HT1080 (cell line): ENCODE measurements at places on chromosomes 16 and 17. TPM values are rescaled to one million over a fixed set of nuclear protein-coding genes. Genes with fewer than 3 reads are reported as not detected.

GRCh38 chr17:41296846-41297245 is 5.8 kb downstream of the KRTAP29-1 start:
- DNase-seq, result no peak

Gene P2RX1
- total RNA-seq, result not detected in 2 replicates

DNA sequence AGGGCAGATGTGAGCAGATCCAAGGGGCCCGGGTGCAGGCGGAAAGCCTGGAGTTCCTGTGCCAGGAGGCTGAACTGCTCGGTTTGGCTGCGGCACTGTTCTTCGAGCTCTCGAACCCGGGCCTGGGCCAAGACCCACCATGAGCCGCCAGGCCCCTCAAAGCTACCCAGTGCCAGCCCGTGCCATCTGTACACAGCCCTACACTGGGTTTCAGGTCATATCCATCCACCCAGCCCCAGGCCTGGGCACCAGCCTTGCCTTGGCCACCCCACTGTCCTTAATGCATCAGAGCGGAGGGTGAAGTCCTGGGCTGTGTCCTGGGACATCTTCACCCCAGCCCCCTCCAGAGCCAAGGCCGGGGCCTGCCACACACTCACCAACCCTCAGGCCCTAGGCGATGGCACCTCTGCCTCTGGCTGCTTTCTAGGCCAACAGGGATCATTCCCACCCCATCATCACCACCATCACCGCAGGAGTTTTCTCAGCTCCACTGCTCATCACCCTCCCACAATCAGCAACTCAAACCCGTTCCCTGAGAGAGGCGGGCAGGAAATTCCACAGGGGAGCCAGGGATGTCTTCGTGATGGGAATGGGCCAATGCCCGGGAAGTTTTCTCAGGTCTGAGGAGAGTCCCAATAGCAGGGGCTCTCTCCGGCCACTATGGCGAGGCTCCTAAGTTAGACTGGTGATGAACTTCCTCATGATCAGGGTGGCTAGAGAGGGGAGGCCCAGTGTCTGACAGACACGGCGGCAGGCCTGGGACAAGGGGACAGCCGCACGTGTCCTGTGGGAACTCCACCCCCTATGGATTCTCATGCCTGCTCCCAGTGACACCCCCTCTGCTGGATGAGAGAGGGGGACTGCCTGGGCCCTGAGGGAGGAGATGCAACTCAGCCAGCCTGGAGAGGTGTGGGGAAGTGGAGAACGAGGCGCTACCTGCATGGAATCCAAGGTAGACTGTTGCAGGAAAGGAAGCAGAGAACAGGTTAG is 9.1 kb downstream of the TSPOAP1 start:
- no peak for DNase-seq

Gene PRDM7
- not detected in 2 replicates for total RNA-seq

DNA sequence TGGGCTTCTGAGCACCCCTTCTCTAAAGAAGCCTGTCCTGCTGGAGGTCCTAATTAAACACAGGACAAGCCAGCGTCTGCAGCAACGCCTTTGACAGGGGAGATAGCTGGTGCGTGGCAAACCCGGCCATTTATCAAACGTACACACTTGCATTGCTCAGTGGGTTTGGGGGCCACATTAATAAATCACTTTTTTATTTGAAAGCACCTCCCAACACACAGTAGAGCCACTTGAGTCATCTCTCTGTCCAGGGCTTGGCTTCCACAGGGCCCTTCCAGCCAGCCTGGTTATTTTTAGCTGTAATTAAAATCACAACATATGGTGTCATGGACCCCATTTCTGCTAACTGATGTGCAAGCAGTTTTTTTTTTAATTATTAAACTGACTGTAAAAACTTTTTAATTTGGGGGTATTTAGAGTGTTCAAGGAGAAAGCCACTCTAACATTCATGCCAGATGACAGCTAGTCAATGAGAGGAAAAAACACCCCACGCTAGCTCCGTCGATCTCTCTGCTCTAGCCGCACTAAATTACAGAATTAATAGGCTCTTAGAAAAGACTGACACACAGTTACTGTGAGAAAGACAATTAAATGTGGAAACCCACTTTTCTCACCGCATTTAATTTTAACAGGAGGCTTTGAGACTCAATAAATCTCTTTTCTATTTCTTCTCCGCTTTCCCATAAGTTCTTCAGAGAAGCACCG is 201.0 kb upstream of the WSCD1 start:
- no peak for DNase-seq

DNA sequence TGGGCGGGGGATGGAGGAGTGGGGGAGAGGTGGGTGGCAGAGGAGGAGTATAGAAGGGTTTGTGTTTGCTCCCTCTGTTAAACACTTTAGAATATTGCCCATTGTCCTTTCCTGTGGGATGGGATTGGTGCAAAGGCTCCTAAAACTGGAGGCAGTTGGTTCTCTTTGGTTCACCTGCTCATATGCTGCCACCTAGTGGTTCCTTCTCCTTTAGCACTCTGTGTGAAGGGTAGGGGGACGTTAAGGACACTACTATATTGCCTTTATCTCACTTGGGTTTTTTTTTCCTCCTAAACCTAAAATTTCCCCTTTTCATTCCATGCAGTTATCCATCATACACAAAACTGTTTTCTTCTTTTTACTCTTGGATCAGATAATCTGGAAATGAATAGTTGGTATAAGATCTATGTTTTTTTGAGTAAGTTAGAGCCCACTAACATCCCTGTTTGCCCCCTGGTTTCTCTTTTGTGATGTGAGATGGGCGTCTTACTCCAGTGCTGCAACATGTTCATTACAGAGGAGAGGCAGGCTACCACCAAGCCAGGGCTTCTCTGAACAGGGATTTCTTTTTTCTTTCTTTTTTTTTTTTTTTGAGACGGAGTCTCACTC is 23.8 kb downstream of the SNX11 start:
- DNase-seq, result peak; percentile 52

Gene ACAP1
- total RNA-seq, result 0.90 and 2.2 TPM in 2 replicates

DNA sequence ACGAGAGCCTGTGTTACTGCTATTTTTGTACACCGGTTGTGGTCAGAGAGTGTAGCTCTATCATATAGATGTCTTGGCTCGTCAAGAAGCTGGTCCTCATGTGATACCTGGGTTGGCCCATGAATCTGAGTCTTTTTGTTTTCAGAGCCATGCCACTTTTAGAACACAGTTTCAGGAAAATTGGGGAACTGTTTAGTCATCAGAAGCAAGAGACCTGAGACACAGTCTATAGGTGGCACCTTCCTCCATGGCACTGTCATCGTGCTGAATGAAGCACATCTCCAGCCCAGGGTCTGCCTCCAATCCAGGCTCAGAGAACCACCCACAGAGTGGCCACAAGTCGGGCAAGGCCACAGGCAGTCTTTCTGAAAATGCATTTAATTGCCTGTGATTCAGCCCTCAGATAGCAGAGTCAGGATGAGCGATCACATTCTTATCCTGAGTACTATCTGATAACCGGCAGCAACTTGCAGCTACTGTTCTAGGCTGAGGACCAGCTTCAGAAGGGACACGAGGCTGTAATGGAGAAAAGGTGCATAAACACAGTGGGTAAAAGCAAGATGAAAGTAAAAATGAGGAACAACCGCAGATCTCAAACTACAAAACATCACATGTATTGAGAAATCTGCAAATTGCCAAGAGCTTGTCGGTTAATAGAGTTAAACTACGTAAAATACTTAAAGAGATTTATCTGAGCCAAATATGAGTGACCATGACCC is 14.2 kb upstream of the HAPSTR1 start:
- DNase-seq, result peak; percentile 78

GRCh38 chr16:13808102-13808501 is 111.9 kb upstream of the ERCC4 start:
- DNase-seq, result no peak

Gene NPTX1
- 0.84 and 1.4 TPM in 2 replicates for total RNA-seq

Gene ST6GALNAC1
- not detected in 2 replicates for total RNA-seq

DNA sequence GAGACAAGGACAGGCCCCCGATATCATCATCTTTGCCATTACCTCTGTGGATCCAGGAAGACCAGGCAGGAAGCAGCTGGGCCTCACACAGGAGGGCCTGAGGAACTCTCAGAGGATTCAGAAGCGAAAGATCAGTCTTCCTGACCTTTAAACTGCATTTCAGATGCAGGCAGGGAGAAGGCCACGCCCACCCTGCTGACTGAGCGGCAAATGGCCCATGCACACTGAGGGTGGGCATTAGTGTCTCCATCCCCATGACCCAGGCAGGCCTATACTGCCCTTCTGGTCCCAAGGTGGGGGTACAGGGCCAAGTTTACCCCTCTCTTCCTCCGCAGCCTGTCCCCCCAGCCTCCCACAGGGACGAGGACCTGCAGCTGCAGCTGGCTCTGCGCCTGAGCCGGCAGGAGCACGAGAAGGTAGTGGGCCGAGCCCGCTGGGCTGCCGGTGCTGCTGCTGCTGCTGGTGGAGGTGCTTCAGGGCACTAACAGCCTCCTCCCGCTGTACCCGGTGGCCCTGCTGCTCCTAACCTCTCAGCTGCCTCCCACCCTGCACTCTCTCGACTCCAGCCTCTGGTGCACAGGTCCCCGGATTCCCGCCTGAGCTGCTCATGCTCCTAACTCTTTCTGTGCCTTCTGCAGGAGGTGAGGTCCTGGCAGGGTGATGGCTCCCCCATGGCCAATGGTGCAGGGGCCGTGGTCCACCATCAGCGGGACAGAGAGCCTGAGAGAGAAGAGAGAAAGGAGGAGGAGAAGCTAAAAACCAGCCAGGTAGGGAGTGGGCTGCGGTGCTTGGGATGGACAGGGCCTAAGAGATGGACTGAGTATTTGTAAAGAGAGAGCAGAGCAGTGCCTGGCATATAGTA is 6.2 kb downstream of the EPN3 start:
- no peak for DNase-seq

Gene TMEM238L
- total RNA-seq, result not detected in 2 replicates

GRCh38 chr16:84271866-84272265 is 22.8 kb upstream of the WFDC1 start:
- no peak for DNase-seq
